ENCODE measurements at places on chromosomes 7 and 10.

- DNase-seq, result no peak
Measured at GRCh38 chr10:36280890-36281499, 638.9 kb upstream of the FZD8 start.

- DNase-seq, result peak; percentile 72
Measured at GRCh38 chr10:63083904-63084689, 49.0 kb upstream of the NRBF2 start.

DNA sequence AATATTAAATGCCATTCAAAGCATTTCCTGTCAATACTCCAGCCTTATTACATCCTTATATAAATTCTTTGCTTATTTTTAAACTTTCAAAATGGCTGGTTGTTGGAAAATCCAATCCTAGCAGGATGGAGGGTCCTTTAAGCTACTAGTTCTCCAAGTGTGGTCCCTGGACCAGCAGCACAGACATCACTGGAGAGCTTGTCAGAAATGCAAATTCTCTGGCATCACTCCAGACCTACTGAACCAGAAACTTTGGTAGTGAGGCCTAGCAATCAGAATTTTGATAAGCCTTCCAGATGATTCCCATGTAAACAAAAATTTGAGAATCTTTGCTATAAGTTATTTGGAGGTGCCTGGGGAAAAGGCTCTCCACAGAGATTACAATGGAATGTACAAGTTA, 43.8 kb downstream of the CALCR start:
- DNase-seq, result no peak

- no peak for DNase-seq
Measured at GRCh38 chr7:17863809-17864143, 76.5 kb downstream of the SNX13 start.

DNA sequence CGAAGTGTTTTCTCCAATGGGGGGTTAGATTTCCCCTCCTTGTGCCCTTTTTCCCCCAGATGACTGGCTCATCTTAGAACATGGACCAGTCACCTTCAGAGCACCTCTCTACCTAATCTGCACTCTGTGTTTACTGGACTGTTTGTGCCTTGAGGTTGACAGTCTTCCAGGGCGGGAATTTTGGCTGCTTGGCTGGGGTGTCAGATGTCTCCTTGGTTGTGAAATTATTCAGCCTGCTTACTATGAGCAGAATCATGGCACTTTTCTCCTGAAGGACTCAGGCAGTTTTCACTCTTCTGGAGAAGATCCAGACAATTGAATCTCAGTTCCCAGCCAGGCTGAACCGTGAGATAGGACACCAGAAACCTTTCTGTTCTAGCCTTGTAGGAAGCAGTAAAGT, 60.3 kb upstream of the NFKB2 start:
- peak; percentile 52 for DNase-seq

DNA sequence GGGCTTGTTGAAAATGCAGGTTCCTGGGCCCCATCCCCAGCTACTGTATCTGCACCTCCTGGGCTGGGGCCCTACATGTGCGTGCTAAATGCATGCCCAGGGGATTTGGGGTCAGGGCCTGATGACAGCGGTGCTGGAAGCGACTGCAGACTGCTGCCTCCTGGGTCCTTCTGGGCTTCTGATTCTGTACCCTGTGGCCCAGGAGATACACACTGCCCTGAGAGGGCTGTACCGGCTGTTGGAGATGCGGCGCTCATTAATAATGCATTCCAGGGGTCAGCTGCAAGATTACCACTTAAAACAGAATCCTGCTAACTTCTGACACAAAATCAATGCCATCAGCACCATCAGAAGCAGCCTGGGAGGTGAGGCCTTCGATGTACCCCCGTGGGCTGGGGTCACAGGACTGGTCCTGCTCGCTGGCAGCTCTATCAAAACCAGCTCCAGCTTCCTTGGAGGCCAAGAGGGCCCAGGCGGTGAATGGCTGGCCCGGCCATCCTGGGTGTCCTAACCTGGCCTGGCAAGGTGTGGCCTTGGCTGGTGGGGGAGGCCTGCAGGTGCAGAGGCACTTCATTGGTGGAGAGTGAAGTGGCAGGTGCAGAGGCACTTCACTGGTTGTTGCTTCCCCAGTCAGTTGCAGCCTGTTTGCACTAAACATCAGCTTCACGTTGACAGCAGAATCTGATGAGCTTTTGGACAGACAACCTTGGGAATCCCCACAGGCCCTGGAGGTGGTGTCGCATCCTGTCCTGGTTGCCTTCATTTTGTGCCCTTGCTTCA, 79.2 kb downstream of the GLRX3 start:
- DNase-seq, result no peak

DNA sequence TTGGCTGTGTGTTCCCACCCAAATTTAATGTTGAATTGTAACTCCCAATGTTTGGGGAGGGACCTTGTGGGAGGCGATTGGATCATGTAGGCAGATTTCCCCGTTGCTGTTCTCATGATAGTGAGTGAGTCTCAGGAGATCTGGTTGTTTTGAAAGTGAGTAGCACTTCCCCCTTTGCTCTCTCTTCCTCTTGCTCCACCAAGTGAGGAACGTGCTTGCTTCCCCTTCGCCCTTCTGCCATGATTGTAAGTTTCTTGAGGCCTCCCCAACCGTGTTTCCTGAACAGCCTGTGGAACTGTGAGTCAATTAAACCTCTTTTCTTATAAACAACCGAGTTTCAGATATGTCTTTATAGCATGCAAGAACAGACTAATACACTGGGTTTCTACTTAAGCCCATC, 176.3 kb downstream of the CDK14 start:
- DNase-seq, result no peak

GRCh38 chr7:54663603-54664234, 95.3 kb downstream of the SEC61G start:
- no peak for DNase-seq

- DNase-seq, result no peak
Measured at GRCh38 chr7:12607134-12607533, 36.6 kb downstream of the SCIN start.

GRCh38 chr10:103645141-103646054, 151.9 kb downstream of the NEURL1 start:
- DNase-seq, result peak; percentile 27

DNA sequence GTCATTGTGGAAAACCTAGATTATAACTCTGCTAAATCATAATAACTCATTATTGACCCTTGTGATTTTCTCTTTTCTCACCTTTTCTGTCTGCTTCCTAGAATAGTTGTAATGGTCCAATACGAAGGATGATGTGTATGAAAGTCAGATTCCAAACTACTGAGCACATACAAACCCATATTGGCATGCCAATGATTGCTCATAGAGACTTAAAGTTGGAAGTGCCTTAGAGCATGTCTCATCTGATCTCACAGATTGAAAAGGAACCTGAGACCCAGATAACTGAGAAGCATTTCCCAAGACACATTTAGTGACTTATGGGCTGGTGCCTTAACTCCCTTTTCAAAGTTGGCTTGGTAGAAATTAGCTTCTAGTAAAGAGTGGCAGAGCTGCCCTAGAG, 594.3 kb downstream of the REEP3 start:
- DNase-seq, result no peak

DNA sequence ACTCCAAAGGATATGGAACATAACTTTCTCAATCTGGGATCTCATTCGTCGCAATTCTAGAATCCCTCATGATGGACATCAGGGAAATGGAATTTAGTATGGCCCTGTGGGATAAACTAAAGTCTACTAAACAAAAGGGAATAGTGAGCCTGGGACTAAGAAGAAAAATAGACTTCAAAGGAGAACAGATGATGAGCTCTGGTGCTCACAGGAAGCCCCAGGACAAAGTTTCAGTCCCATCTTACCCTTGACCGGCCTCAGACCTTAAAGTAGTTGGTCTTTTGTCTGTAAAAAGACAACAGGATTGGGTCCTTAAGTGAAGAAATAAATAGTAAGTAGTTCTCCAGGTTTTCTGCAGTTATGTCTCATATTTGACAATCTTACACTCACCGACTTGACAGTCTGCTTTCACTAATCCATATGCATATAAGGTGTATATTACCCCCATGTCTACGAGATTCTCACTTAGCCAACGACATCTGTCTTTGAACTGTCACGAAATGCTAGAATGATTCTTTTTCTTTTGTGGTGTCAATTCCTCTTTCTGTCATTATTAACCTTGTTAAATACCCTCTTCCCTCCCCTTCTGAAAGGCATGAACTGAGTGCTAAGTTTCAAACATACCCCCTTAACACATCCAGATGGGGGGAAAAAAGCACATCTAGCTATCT, 10.9 kb upstream of the IKZF1 start:
- DNase-seq, result no peak

GRCh38 chr10:28798428-28798955, 121.2 kb downstream of the BAMBI start:
- DNase-seq, result no peak

DNA sequence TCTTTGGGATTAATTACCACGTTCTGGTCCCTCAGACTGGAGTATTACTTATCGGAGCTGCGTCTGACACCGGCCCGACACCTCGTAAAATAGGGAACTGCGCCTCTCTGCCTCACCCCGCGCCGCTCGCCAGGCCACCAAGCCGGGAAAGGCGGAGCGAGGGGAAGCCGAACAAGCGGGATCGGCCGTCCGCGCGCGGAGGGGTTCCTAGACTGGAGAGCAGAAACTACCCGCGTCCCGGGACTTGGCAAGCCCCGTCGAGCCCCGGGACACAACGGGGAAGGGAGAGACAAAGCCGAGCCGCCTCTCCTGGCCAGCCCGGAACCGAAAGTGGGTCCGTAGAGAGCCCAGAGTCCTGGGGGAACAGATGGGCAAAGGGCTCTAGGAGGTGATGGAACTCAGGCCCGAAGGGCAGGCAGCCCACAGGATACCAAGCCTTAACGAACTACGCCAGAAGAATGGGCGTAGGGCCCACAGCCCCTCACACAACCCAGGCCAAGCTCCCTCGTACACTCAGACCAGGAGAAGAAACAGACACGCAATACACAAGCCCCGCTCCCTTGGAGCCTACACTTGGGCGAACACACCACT, 6.5 kb downstream of the LBX1 start:
- DNase-seq, result no peak
